ENCODE measurements at places on chromosomes 13 and 19.

DNA sequence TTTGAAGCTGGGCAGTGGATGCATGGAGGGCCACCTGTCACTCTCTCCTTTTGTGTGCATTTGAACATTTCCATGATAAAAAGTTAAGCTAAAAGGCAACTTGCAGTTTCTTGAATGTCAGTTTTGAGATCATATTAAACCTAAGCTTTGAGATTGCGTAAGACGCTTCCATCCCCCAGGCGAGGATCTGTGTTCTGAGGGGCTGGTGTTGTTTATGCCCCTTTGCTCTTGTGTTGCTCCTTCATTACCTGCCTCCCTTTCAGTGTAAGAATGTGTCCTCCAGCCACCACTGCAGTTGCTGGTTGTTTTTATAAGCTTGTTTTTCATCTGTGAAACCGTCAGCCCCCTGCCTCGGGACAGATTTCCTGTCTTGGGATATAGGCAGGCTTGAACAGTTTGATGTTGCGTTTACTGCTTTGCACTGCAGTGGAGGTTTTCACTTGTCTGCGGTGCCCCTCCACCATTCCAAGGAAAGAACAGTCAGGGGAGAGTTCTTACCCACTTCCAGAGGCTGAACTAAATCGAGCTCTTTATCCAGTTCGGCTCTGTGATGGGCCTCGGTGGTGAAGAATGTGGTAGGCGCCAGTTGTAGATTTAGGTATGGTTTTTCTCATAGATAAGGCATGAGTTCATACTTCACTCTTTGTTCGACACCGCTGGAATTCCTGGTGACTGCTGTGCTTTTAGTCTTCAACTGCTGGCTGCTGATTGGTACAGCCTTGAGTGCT, 96.8 kb downstream of the ARHGEF7 start:
- DNase-seq, result no peak

DNA sequence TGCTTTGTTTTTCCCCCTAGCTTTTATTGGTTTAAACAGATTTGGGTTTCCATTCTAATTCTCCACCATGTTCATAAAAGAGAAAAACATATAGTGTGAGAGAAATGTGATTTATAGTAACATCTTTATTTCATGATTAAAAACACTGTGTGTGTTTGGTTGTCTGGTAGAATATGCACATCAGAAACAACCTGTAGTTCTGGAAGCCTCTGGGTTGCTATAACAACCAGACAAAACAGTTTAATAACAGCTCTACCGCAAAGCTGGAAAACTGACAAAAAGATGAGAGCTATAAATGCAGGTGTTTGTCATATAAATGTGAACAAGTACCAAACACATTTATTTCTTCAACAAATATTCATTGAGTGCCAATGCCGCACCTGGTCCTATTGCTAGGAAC, 9.8 kb downstream of the KBTBD6 start:
- DNase-seq, result no peak

GRCh38 chr19:10378124-10378523, 2.2 kb downstream of the TYK2 start:
- DNase-seq, result no peak

DNA sequence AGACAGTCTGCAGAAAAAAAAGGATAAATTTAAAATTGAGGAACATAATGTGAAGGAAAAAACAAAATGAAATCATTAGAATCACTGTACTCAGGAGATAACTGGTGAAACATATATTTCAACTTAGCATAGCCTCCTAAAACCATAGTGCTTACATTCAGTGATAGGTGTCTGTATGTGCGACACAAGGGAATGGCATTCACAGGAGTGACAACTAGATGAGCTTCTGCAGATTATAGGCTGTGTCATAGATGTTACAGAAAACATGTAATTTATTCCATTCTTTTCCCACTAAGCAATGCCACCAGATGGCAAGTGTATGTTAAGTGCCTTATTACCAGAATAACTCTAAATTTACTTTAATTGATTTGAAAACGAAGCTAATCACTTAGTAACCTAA, 960.0 kb upstream of the PCDH20 start:
- DNase-seq, result no peak

- no peak for DNase-seq
These were observed 307.4 kb downstream of the KLF5 start for GRCh38 chr13:73366241-73366640.

DNA sequence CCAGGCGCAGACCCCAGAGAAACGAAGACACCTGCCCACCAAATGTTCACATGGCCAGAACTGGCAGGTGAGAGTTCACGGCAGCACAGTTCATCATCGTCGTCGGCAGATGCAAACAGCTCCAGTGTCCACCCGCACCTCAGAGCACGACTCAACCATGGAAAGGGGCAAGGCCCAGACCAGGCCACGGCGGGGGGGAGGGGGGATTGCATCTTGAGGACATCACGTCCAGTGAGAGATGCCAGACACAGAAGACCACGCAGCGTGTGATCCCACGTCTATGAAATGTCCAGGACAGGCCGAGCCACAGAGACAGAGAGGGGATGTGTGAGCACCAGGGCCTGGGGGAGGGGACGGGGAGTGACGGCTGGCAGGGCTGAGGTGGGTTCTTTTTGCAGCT, 7.3 kb downstream of the RNF126 start:
- no peak for DNase-seq

DNA sequence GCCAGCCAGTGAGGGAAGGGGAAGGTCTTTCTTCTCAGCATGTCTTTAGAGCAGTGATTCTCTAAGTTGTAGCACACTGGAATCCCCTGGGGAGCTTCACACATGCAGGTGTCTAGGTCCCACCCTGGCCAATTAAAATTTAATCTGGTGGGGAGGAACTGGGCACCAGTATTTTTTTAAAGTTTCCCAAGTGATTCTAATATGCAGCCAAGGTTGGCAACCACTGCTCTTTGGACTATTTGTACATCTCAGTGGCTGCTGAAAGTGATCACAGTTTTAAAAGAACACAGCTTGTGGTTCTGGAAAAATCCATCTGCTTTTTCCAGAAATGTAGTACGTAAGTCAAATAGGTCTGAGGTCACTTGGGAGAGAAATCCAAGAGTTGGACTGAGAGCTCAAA, 10.7 kb upstream of the KATNAL1 start:
- no peak for DNase-seq

- DNase-seq, result no peak
These were observed 109.0 kb downstream of the TNFRSF19 start for GRCh38 chr13:23679220-23679619.

All from naive thymus-derived CD8-positive, alpha-beta T cell (primary cell).